ENCODE measurements at places on chromosomes 12 and 14. TPM values are rescaled to one million over a fixed set of nuclear protein-coding genes. Genes with fewer than 3 reads are reported as not detected.

Gene PLD4
- total RNA-seq: 0.02 TPM

Gene AICDA
- total RNA-seq: not detected

Gene GRIN2B
- total RNA-seq: not detected

DNA sequence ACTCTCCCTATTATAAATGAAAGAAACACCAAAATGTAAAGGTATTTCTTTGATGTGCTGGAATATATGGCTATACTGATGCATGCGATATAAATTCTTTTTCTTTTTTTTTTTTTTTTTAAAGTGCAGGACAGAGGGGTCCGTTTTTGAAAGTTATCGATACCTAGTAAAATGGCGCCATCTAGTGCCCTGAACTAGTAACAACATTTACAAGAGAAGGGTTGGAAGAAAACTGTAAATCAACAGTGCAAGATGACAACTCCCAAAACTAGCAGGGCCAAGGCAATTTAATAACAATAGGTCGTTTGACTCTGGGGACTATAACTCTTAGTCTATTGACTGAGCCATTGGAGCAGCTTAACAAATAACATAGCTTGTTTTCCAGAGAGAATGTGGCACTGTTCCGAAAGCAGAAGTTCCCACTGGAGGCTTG lies 137.7 kb downstream of the SPTSSA start:
- peak; percentile 34 for DNase-seq

DNA sequence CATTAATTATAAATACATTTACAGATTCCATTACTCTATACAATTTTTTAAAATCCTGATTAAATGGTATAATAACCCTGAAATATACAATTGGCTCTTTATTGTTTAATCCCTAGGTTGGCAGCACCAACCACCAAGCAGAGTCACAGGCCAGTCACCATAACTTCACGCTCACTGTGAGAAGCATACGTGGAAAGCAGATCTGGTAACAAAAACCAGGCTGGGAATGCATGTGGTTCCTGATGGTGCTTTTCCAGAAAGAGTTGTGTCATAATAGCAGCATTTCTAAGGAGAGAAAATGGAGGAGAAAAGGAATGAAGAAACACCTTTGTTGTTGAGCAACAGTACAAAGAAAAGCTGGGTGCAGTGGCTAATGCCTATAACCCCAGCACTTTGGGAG lies 66.1 kb downstream of the SIX6 start:
- DNase-seq: no peak

Gene APOF
- not detected for total RNA-seq

Gene SEL1L
- 28.5 TPM for total RNA-seq

GRCh38 chr12:32312049-32312670 lies 87.2 kb upstream of the FGD4 start:
- peak; percentile 56 for DNase-seq

Gene IKZF4
- 0.80 TPM for total RNA-seq

DNA sequence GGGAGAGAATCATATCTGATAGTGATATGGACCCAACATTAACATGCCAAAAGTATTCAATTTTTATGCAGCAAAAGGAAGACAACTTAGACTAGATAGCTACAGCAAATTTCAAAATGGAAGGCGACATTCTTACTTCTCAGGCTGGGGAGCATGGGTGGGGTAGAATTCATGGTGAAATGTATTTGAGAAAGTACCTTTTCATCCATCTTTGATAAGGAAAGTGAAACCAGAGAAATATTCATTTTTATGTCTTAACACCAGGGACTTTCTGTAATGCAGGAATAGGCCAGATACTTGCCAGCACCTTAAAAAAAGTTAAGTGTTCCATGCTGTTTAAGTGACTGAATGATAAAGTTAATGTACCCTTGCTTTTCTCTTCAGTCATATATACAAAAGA lies 13.4 kb downstream of the BTG1 start:
- DNase-seq: no peak

- DNase-seq: no peak
These were observed 37.3 kb downstream of the PTGER2 start for GRCh38 chr14:52351233-52352060.

- DNase-seq: no peak
These were observed 13.8 kb upstream of the BEGAIN start for GRCh38 chr14:100601064-100601463.

DNA sequence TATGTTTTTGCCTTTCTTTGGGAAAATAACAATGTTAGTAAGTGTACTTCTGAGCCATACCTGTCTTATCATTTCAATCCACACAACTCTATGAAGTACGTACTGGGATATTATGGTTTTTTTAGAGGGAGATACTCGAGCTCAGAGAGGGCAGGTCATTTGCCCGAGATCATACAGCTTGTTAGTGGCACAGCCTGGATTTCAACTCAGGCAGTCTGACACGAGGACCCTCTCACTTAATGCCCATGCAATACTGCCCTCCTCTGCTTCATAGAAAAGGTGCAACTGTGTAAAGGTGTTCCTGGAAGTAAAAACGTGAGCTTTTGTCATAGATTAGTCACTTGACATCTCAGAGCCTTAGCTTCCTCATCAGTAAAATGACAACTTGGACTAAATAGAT lies 128.0 kb downstream of the NDUFA12 start:
- DNase-seq: peak; percentile 35

Gene EID3
- 1.4 TPM for total RNA-seq
